ENCODE measurements at places on chromosomes 16 and 17. TPM values are rescaled to one million over a fixed set of nuclear protein-coding genes. Genes with fewer than 3 reads are reported as not detected.
A peak's percentile ranks its signal among the peaks of the same experiment; 100 is the strongest.

- H3K4me1 ChIP-seq: peaks cover 2% of the 10 kb centered on the region
- H3K4me3 ChIP-seq: no peak overlapping the region
- no peaks in the 10 kb centered on the region for H3K36me3 ChIP-seq
- peaks cover 38% of the 10 kb centered on the region for H3K27me3 ChIP-seq
- H3K27ac ChIP-seq: no peak overlapping the region
These were observed 12.0 kb upstream of the BCAR1 start for GRCh38 chr16:75263291-75263962.

DNA sequence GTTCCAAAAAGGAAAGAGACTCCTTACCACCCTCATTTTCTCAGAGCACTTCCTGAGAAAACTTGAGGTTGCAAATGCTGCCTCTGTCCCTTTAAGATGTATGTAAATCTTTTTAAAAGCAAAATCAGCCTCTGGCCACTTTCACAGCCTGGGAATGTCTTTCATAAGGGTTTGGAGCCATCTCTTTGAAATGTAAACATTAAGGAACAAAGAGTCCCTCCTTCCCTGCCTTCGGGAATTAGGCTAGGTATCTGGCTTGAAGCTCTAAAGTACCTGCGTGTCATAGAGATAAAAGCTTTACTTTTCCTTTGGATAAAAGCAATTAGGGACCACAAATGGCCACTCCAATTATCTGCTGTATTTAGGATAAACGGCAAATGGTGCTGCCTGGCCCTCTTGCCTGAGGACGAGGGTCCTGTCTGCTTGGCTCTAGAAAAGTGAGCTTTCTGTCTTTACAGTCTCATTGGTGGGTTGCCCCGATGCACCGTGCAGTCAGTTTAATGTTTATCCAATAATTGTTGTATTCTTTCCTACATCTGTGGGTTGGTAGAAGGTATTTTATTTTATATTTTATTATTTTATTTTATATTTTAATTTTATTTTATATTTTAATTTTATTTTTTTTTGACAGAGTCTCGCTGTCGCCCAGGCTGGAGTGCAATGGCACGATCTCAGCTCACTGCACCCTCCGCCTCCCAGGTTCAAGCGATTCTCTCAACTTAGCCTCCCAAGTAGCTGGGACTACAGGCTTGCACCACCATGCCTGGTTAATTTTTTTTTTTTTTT lies 23.9 kb downstream of the NLRC3 start:
- no peak overlapping the region for H3K4me3 ChIP-seq
- no peaks in the 10 kb centered on the region for H3K27me3 ChIP-seq

Gene ZNF75A
- 34.2 TPM for total RNA-seq

Gene ENPP7
- total RNA-seq: not detected

GRCh38 chr16:17466876-17467275 lies 3.9 kb downstream of the XYLT1 start:
- DNase-seq: no peak
- H3K27ac ChIP-seq: no peak overlapping the region
- H3K27me3 ChIP-seq: no peaks in the 10 kb centered on the region
- H3K4me1 ChIP-seq: peaks cover 64% of the 10 kb centered on the region

Gene KCNH6
- total RNA-seq: not detected

DNA sequence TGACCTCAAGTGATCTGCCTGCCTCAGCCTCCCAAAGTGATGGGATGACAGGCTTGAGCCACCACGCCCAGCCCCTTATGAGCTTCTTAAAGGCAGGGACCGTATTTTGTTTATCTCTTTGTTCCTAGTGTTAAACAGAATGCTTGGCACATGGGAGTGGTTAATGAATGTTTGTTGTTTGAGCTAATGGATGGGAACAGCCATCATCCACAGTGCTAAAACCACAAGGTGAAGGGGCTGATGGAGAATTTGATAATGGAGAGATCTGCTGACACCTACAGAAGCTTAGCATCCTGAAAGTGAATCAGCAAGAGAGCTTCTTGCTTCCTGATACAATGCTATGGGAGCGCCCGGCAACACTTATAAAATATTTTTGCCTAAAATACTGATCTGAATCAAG lies 8.6 kb upstream of the CDH1 start:
- H3K36me3 ChIP-seq: no peaks in the 10 kb centered on the region
- peaks cover 1% of the 10 kb centered on the region for H3K27me3 ChIP-seq
- no peak overlapping the region for H3K27ac ChIP-seq

Gene POLR3E
- total RNA-seq: 50.7 TPM

GRCh38 chr17:17448076-17448475 lies 28.7 kb upstream of the MED9 start:
- H3K4me3 ChIP-seq: no peak overlapping the region
- no peak for DNase-seq
- H3K4me1 ChIP-seq: no peaks in the 10 kb centered on the region
- H3K27me3 ChIP-seq: peaks cover 8% of the 10 kb centered on the region
- no peak overlapping the region for H3K27ac ChIP-seq
- H3K36me3 ChIP-seq: no peaks in the 10 kb centered on the region

DNA sequence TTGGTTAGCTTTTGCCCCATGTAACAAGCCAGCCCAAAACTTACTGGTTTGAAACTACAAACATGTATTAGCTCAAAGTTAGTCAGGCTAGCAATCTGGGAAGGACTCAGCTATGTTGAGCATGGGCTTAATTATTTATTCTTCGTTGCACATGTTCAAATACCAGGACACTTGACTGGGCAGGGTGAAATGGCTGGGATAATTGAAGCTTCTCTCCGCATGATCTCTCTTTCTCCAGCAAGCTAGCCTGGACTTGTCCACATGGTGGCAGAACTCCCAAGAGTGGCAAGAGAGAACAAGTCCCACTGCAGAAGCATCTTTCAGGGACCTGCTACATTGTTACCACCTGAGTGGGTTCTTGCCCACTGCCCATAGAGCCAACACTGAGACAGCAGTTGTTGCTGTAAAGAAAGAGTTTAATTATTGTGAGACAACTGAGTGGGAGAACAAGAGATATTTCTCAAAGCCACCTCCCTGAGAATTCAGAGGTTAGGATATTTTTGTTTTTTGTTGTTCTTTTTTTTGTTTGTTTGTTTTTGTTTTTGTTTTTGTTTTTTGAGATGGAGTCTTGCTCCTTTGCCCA lies 16.8 kb upstream of the ATF7IP2 start:
- no peaks in the 10 kb centered on the region for H3K27me3 ChIP-seq
- no peaks in the 10 kb centered on the region for H3K36me3 ChIP-seq
- DNase-seq: no peak
- no peak overlapping the region for H3K4me3 ChIP-seq
- no peaks in the 10 kb centered on the region for H3K4me1 ChIP-seq

Gene RHOT1
- 26.4 TPM for total RNA-seq

Gene CLEC10A
- not detected for total RNA-seq

GRCh38 chr17:64269687-64270649 lies 6.9 kb upstream of the TEX2 start:
- no peak overlapping the region for H3K4me3 ChIP-seq
- H3K4me1 ChIP-seq: peaks cover 27% of the 10 kb centered on the region
- DNase-seq: no peak
- H3K27me3 ChIP-seq: peaks cover 23% of the 10 kb centered on the region
- peaks cover 2% of the 10 kb centered on the region for H3K36me3 ChIP-seq

DNA sequence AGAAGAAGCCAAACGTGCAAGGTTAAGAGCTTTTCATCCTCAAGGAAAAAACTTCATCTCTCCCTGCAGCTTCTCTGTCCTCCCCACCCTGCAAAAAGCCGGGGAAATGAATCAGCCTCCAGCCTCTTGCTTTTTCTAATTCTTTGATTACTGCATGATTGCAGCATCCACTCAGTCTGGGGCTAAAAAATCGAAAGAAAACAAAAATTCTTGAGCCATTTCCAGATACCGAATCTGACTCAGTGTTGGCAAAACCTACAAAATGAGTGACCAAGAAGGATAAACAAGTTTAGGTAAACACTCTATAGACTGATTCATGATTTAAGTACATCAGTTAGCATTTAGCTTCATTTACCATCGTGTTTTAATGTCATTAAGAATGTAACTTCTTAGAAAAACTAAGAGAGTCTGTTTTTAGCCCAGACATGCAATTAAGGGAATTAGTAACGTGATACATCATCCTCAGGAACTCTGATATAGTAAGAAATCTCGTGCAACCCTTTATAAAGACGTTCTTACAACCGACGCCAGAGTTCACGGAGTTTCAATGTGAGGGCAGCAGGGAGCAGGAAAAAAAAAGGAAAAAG lies 287.3 kb upstream of the FOXF1 start:
- H3K4me3 ChIP-seq: no peak overlapping the region
- DNase-seq: no peak
- no peak overlapping the region for H3K27ac ChIP-seq
- no peaks in the 10 kb centered on the region for H3K4me1 ChIP-seq

GRCh38 chr17:44910231-44911106 lies 4.8 kb downstream of the GFAP start:
- H3K27ac ChIP-seq: no peak overlapping the region
- peaks cover 14% of the 10 kb centered on the region for H3K4me1 ChIP-seq
- DNase-seq: no peak
- H3K4me3 ChIP-seq: no peak overlapping the region

GRCh38 chr17:40813804-40814203 lies 8.6 kb downstream of the KRT10 start:
- H3K27me3 ChIP-seq: peaks cover 41% of the 10 kb centered on the region
- H3K36me3 ChIP-seq: peaks cover 17% of the 10 kb centered on the region
- H3K27ac ChIP-seq: no peak overlapping the region
- H3K4me3 ChIP-seq: no peak overlapping the region
- no peak for DNase-seq

- no peaks in the 10 kb centered on the region for H3K27me3 ChIP-seq
- no peak overlapping the region for H3K4me3 ChIP-seq
- peaks cover 10% of the 10 kb centered on the region for H3K36me3 ChIP-seq
- DNase-seq: no peak
- H3K27ac ChIP-seq: no peak overlapping the region
These were observed 180.2 kb downstream of the MSI2 start for GRCh38 chr17:57436565-57436964.

DNA sequence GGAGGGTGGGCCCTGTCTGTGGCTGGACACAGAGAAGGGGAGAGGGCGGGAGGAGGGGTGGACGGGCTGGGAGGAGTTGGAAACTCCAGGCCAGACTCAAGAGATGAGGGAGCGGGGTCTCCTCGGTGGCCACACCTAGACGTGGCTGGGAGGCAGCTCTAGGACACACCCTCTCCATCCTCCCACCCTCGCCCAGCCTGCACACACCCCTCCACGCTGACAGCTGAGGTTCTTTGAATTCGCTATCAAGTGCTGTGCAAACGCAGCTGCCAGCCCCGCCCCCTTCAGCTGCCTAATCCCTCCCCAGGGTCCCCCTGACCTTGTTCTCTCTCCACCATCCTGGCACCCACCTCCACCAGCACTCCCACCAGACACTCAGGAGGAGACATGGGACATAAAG lies 48.7 kb downstream of the DNAH17 start:
- H3K4me1 ChIP-seq: peaks cover 18% of the 10 kb centered on the region
- no peaks in the 10 kb centered on the region for H3K36me3 ChIP-seq
- H3K27ac ChIP-seq: no peak overlapping the region
- H3K27me3 ChIP-seq: no peaks in the 10 kb centered on the region

Gene SOST
- total RNA-seq: not detected

DNA sequence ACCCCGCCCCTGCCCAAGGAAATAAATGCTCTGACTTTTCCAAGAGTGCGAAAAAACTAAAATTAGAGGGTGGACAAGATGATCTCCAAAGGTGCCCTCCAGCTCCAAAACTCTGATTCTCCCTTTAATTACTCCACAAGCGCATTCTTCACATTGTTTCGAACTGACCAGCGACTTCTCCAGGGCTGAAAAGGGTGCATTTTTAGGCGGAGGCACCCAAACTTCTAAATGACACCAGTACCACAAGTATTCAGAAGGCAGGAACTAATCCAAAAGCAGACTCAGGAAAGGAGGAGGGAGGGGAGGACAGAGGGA lies 750 bp downstream of the ZFHX3 start:
- peaks cover 3% of the 10 kb centered on the region for H3K4me1 ChIP-seq
- peak overlapping the region; percentile 24 for H3K4me3 ChIP-seq
- no peaks in the 10 kb centered on the region for H3K36me3 ChIP-seq

DNA sequence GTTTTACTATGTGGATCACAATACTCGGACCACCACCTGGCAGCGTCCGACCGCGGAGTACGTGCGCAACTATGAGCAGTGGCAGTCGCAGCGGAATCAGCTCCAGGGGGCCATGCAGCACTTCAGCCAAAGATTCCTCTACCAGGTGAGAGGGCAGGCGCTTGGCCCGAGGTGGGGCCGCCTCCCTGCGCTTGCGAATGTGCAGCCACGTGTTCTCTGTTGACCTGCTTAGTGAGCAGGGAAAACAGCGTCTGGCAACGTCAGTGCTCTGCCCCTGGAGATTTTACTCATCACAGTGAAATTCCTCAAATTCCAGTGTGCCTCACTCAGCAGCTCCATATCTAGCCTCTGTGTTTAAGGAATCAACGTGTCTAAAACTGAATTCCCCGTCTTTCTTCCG lies 33.4 kb upstream of the CLEC18A start:
- H3K27ac ChIP-seq: no peak overlapping the region
- DNase-seq: no peak
- H3K4me1 ChIP-seq: no peaks in the 10 kb centered on the region
- no peaks in the 10 kb centered on the region for H3K27me3 ChIP-seq

GRCh38 chr16:20674684-20675487 lies 22.6 kb downstream of the ACSM1 start:
- peaks cover 4% of the 10 kb centered on the region for H3K27me3 ChIP-seq
- no peak overlapping the region for H3K4me3 ChIP-seq
- no peak for DNase-seq
- H3K36me3 ChIP-seq: no peaks in the 10 kb centered on the region

- H3K4me1 ChIP-seq: peaks cover 6% of the 10 kb centered on the region
- no peak overlapping the region for H3K27ac ChIP-seq
- no peak for DNase-seq
- no peak overlapping the region for H3K4me3 ChIP-seq
- no peaks in the 10 kb centered on the region for H3K27me3 ChIP-seq
These were observed 12.5 kb downstream of the CMTM3 start for GRCh38 chr16:66617010-66617434.

DNA sequence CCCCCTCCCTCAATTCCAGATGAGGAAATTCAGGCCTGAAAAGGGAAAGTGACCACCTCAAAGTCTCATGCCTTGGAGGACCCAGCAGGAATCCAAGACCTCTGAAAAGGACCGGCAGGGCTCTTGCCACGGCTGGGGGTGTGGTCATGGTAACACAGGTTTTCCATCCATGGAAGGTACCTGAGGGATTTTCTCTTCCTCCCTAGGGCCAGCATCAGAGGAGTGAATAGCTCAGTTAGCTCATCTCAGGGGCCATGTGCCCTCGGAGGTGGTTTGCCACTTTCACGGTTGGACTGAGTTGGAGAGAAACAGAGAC lies 1.3 kb downstream of the CIITA start:
- H3K27ac ChIP-seq: peak overlapping the region; percentile 87
- DNase-seq: no peak
- no peaks in the 10 kb centered on the region for H3K27me3 ChIP-seq
- peak overlapping the region; percentile 96 for H3K4me3 ChIP-seq

- H3K36me3 ChIP-seq: no peaks in the 10 kb centered on the region
- no peak overlapping the region for H3K4me3 ChIP-seq
- H3K4me1 ChIP-seq: peaks cover 6% of the 10 kb centered on the region
- H3K27me3 ChIP-seq: peaks cover 54% of the 10 kb centered on the region
These were observed 1.2 kb downstream of the EPN3 start for GRCh38 chr17:50533720-50534148.

GRCh38 chr17:76154936-76155845 lies 14.1 kb upstream of the FOXJ1 start:
- peaks cover 21% of the 10 kb centered on the region for H3K4me1 ChIP-seq
- no peaks in the 10 kb centered on the region for H3K27me3 ChIP-seq
- no peak overlapping the region for H3K4me3 ChIP-seq
- no peak for DNase-seq
- H3K36me3 ChIP-seq: peaks cover 67% of the 10 kb centered on the region

Data from activated CD4-positive, alpha-beta memory T cell treated with anti-CD3 and anti-CD28 coated beads, Interleukin-2, amount 10 ng/mL, durations not matched to agents 7 days and 5 days (primary cell).